HFFc6 (cell line): ENCODE measurements at places on chromosomes 7 and 10. TPM values are rescaled to one million over a fixed set of nuclear protein-coding genes. Genes with fewer than 3 reads are reported as not detected.

Gene MOGAT3
- total RNA-seq = not detected in 3 replicates

DNA sequence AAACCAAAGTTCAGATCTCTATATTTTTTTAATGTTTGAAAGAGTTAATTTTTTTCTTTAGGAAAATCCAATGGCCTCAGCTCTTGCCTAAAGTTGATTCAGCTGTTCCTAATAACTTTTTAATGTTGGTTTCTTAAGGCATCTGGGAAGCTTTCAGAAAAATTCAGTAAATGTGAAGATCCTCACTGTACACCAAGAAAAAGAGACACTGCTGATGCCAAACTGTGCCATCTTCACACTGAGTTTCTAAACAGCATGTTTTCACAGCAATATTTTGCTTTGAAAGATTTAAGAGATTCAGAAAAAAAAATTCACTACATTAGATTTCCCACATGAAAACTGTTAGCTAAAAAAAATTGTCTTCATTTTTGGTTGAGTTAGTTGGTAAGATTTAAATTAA lies 249.4 kb downstream of the NEBL start:
- DNase-seq = no peak

Gene OGDHL
- total RNA-seq = 0.05 to 0.19 TPM (median 0.09 TPM) in 3 replicates

Gene CALY
- total RNA-seq = 0.39 TPM in 1 of 3 replicates, not detected in the others

- DNase-seq = no peak
Measured at GRCh38 chr7:41974870-41975557, 262.0 kb downstream of the GLI3 start.

DNA sequence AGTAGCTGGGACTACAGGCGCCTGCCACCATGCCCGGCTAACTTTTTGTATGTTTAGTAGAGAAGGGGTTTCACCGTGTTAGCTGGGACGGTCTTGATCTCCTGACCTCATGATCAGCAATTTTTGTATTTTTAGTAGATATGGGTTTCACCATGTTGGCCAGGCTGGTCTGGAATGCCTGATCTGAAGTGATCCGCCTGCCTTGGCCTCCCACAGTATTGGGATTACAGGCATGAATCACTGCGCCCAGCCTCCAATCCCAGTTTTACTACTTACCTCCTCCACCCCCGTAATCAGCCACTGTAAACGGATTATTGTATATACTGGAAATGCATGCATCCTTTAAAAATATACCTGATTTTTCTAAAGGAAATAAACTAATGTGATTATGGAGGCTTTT lies 35.1 kb upstream of the MTPN start:
- no peak for DNase-seq

DNA sequence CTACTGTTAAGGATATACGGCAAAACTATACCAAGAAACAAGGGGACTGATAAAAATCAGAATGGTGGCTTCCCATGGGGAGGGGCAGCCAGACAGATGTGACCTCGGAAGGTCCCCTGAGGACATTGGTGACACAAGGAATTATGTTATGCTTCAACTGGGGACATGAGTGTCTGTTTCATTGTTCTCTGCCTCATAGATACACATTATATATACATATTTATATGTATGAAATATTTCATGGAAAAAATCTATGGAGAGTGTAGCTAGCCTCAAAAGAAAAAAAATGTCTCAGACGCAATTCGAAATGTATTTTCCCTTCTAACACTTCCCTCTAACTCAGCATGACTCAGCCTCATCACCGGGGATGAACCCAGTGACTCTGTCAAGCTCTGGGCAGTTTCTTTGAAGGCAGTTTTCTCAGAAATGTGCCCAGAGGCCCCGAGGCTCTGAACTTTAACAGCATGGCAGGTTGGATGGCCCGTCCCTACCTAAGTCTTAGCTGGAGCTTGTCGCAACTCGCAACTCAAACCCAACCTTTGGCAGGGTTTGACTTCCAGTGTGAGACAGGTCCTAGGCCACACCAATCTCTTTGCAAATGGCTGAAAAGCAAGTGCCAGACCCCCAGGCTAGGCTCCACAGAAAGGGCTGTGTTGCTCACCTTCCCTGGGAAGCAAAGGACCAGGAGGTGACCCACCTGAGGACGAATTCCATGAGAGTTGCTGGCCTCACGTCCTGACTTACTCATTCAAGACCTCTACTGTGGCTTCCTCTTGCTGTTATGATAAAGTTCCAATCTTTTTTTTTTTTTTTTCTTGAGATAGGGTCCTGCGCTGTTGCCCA lies 86.9 kb downstream of the CARD11 start:
- DNase-seq = peak; percentile 18

Gene PAPOLB
- not detected in 3 replicates for total RNA-seq

Gene CCDC3
- not detected in 2 replicates for total RNA-seq

- no peak for DNase-seq
Measured at GRCh38 chr10:89310056-89310893, 8.4 kb downstream of the IFIT2 start.

- no peak for DNase-seq
Measured at GRCh38 chr10:108583877-108584276, 1339.4 kb downstream of the XPNPEP1 start.

DNA sequence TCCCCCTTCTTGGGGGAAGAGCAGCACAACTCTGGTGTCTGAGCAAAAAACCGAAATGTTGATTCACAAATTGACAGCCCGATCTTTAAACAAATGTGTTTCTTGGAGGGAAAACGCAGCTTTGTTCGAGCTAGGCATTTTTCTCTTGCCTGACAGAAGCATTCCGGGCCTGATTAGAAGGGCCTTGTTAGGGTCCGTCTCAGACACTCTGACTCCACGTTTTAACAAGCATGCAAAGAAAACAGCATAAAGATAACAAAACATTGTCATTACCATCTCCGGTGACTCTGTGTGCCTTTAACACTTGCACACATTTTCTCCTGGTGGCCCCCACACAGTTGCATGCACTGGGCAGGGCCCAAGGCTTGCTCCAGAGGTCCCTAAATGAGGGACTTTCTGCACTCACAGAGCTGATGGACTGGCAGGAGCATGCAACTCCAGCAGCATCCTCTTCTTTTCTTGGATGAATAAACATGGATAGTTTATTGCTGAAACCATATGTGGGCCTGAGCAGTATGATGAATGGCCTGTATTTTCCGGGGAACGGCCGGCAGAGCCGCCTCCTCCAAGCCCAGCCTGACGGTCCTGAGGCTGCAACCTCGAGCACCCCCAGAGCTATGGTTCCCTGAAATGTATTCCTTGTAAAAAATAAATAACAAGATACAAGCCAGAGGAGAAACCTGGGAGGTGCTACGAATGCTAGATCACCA lies 50.9 kb downstream of the EBF3 start:
- no peak for DNase-seq

DNA sequence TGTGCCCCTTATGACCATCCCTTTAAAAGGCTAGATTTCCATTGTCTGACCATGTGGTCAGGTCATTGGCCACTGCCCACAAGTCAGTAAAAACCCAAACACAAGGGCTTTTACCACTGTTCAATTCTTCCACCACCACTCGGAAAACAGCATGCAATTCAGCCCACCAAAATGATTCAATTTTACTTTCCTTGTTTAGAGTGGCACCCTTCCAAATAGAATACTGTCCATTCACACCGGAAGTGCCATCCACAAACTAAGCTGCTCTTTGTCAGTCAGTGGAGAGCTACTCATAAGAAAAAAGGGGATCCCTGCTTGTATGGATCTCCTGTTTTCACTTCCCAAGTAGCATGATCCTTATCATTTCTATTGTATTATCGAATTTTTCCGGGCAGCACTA lies 350.7 kb upstream of the MBL2 start:
- no peak for DNase-seq

- DNase-seq = no peak
Measured at GRCh38 chr10:10977978-10978377, 39.7 kb upstream of the CELF2 start.

DNA sequence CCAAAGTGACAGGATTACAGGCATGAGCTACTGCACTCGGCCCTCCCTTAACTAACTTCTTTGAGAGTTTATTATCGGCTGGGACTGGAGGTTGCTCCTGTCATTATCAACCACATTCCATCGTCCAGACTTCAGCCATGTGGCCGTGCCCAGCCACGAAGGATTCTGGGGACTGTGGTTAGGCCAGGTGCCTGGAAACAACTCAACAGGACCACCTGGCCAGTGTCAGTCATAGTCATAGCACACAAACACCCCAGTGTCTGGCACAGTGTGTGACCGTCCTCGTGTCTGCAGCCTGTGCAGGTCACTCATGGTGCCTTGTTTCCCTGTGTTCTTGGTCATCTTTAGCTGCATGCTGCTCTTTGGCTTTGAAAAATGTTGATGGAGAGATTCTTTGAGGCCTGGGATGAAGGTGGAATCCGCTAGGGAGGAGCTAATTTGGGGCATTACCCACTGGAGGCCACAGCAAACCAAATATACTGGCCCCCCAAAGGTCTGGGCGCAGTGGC lies 12.7 kb upstream of the AMZ1 start:
- DNase-seq = no peak

Gene AKR1C8
- total RNA-seq = not detected in 3 replicates

Gene DYDC2
- not detected in 3 replicates for total RNA-seq

DNA sequence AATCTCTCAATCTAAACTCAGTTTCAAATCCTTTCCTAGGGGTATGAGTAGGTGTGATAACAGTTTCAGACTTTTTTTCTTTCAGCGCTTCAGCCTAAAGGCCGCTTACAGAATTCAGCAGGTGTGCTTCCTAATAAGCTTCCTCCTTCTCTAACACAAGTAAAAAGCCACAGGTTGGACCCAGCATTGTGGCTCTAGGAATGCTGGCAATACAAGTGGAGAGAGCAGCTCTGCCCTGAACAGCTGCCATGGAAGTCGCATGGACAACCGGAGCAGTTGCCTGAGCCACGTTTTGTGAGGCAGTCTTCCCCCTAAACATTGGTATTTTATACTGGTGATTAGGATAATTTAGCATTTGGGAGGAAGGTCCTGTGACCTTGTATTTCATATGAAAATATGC lies 83.5 kb downstream of the ST7 start:
- no peak for DNase-seq

Gene ESYT2
- 51.6 to 54.0 TPM (median 52.3 TPM) in 3 replicates for total RNA-seq

Gene AKR1D1
- not detected in 2 replicates for total RNA-seq

GRCh38 chr10:76514321-76514720 lies 1082.9 kb downstream of the LRMDA start:
- no peak for DNase-seq

DNA sequence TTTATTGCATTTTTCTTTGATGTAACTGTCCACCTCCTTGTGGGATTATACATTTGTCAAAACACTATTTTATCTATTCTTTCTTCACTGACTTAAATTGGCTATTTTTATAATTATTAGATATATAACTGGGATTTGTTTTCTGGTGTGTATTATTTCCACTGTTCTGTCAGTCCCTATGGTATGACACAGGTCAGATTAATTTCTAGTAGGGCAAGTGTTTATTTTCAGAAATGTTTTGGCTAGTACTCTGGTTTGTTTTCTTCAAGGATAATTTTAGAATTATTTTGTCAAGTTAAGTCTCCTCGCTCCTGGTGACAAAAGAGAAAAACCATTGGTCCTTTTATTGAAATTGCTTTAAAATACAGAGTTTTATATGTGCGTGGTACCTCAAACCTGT lies 91.3 kb downstream of the MPLKIP start:
- DNase-seq = no peak
